ENCODE measurements at places on chromosomes 2 and 18.

DNA sequence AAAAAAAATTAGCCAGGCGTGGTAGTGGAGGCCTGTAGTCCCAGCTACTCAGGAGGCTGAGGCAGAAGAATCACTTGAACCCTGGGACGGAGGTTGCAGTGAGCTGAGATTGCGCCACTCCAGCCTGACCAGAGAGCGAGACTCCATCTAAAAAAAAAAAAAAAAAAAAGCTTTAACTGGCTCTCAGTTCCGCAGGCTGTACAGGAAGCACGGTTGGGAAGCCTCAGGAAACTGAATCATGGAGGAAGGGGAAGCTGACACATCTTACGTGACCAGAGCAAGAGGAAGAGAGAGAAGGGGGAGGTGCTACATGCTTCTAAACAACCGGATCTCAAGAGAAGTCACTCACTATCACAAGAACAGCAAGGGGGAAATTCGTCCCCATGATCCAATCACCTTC lies 505.6 kb upstream of the SLC8A1 start:
- DNase-seq, result no peak

GRCh38 chr2:67008155-67008554 lies 389.0 kb upstream of the ETAA1 start:
- no peak for DNase-seq

DNA sequence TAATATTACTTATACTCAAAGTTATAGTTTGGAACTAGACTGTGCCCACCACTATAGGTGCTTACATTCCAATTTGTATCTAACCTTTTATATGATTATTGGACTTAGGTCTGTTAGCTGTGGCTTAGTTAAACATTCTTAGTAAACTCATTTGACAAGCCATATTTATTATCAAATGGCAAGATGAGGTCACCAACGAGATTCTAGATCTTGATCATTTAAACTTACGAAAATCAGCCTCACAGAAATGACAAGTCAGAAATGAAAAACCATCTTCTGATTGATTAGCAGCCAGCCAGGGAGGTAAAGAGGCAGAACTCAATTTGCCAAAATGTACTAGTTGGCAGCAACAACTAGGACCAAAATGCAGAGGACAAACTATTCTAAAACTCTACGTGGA lies 100.4 kb upstream of the STK17B start:
- DNase-seq, result no peak

GRCh38 chr2:44107086-44107740 lies 61.5 kb upstream of the PPM1B start:
- no peak for DNase-seq

GRCh38 chr18:46469186-46469915 lies 187.7 kb downstream of the LOXHD1 start:
- DNase-seq, result no peak

Data from amniotic stem cell (primary cell).